Activated CD4-positive, alpha-beta T cell treated with anti-CD3 and anti-CD28 coated beads, Interleukin-2, amount 50 U/mL, for 24 hours (primary cell): ENCODE measurements at places on chromosomes 1 and 21.

GRCh38 chr1:66532798-66533783, 862 bp upstream of the SGIP1 start:
- DNase-seq, result no peak

DNA sequence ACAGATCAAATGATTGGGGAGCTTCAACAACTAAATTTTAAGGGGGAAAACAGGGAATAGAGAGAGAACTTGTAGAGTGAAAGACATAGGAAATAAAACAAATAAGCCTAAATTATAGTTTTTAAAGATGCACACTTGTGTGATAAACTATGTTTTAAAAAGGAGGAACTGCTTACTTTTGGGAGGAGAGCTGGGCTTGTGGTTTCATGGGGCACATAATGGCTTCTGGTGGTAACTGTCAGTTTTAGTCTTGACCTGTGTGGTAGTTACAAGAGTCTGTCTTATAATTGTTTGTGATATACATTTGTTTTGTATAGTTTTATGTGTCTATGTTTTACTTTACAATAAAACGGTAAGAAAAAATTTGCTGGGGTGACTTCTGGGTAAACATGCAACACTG, 165.3 kb downstream of the COL24A1 start:
- DNase-seq, result no peak

GRCh38 chr1:230084408-230085177, 17.6 kb downstream of the GALNT2 start:
- DNase-seq, result peak; percentile 35

GRCh38 chr1:74193908-74194307, 4.1 kb downstream of the LRRIQ3 start:
- no peak for DNase-seq

- peak; percentile 6 for DNase-seq
Measured at GRCh38 chr1:93346421-93346993, 800 bp downstream of the DR1 start.

GRCh38 chr1:61864489-61864888, 122.2 kb downstream of the PATJ start:
- no peak for DNase-seq

DNA sequence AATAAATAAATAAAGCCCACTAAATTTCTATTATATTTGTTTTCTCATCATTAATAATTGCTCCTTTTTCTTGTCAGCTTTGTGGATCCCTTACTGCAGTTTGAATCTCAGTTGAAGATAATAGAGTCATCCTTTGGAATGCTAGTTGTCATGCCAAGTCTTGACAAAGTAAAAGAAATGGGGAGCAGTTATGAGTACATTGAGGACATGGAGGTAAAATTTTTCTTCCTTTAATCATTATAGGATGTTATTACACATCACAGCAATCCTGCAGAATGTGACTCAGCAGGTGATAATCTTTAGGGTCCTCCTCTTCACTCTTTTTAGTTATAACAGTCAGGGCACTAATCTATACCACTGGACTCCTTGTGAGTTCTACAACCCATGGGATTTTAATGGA, 24.1 kb downstream of the MROH9 start:
- DNase-seq, result no peak

DNA sequence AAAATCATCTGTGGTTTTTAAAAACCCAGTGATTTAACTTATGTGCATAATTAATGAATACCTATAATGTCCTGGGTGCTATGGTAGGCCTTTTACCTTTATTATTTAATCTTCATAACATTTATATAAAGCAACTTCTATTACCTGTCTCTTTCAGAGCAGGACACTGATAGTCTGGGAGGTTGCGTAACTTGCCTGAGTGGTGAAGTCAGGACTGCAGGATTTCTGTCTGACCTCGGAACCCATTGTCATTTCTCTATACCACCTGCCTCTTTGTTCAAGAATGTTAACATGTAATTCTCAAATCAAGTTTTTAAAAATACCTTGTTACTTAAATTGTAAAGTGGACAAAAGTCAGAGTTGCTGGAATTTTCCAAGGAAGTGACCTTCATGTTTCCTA, 41.0 kb upstream of the BACH1 start:
- no peak for DNase-seq

GRCh38 chr1:147840909-147841308, 61.7 kb upstream of the GJA8 start:
- no peak for DNase-seq

- no peak for DNase-seq
Measured at GRCh38 chr1:46277658-46278373, 25.6 kb downstream of the LRRC41 start.

GRCh38 chr1:78570539-78570938, 49.7 kb upstream of the IFI44L start:
- DNase-seq, result no peak

GRCh38 chr21:40208948-40209345, 341.7 kb downstream of the PCP4 start:
- DNase-seq, result no peak

DNA sequence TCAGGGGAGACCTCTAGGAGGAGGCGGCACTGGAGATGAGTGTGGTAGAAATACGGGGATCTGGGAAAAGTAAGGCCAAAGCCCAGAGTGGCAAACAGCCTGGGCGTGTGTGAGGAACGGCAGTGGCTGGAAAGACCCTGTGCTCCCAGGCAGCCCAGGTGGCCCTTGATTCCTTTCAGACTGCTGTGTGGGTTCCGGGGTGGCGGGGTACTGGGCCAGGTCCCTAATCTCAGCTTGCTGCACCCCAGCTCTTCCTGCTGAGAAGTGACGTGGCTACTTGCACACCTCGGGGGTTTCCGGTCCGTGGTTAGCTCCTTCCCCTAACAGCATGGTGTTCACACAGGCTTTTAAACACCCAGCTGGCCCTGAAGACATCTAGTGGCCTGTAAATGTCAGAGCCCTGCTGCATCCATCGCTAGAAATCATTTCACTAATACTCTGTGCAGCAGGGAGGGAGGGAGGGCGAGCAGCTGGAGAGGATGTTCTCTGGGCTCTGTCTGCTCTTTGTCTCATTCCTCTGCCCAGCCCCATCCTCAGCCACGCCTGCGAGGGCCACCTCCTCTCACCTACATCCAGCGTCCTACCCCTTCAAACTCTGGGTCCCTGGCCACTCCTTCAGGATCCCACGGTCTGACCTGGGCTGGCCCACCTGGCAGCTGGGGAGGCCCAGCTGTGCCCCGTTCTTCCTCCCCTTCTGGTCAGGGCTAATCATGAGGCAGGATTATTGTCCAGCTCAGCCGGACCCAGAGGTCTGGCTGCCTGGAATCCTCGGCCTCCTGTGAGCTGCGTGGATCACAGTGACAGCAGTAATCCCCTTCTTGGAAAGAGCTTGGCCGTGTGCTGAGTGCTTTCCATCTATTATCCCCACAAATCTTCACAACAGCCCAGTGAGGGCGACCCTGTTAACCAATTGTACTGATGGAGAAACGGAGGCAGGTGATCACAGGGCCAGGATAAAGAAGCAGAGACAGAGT, 7.2 kb downstream of the ZDHHC18 start:
- peak; percentile 51 for DNase-seq

DNA sequence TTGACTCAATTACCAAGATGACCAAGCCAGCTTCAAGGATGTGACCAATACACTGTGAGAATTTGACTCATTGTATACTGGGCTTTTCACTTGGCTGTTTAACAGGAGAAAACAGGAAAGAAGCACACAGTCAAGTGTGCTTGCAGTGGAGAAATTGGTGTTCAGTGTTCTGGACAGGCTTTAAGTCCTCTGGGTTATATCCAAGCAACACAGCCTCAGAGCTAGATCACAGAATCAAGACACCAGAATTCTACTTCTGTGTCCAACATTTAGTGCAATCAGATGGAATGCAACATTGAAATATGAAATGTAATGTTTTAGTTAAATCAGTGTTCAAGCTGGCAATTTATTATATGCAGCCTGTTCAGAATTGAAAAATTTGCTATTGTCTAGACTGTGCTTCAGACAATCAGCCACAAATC, 694.4 kb downstream of the LTN1 start:
- DNase-seq, result no peak

- DNase-seq, result no peak
Measured at GRCh38 chr21:28826021-28826420, 166.7 kb downstream of the LTN1 start.

GRCh38 chr1:158153746-158154444, 26.8 kb upstream of the CD1D start:
- DNase-seq, result no peak

- DNase-seq, result no peak
Measured at GRCh38 chr1:194062962-194063361, 876.5 kb upstream of the B3GALT2 start.

- DNase-seq, result peak; percentile 14
Measured at GRCh38 chr1:210143465-210144062, 89.0 kb upstream of the SERTAD4 start.

GRCh38 chr1:219432191-219432606, 180.7 kb downstream of the ZC3H11B start:
- no peak for DNase-seq

DNA sequence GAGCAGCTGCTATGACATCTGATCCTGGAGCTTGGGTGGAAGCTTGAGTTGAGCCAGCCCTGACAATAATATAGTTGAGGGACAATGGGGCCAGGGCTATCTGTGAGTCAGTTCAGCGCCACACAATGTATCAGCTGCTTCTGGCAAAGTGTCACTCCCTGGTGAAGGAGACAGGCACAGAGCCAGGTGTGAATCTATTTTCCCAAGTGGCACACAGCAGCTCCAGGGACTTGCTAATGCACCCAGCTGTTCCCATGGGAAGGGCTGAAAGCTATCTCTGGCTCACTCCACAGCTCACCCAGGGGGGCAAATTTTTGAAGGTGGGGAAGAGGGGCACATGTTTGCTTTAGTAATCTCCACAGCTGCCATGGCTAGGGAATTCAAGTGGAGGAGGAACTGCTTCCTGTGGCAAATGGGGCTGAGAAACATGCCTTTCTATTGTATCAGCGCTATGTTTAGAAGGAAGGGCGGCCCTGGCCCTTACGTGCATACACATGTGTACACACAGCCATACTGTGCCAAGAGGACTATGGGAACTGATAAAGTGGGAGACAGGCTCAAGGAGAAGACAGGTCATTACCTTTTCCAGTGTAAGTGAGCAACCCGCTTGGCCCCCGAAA, 2.2 kb downstream of the CYB5R1 start:
- DNase-seq, result no peak

DNA sequence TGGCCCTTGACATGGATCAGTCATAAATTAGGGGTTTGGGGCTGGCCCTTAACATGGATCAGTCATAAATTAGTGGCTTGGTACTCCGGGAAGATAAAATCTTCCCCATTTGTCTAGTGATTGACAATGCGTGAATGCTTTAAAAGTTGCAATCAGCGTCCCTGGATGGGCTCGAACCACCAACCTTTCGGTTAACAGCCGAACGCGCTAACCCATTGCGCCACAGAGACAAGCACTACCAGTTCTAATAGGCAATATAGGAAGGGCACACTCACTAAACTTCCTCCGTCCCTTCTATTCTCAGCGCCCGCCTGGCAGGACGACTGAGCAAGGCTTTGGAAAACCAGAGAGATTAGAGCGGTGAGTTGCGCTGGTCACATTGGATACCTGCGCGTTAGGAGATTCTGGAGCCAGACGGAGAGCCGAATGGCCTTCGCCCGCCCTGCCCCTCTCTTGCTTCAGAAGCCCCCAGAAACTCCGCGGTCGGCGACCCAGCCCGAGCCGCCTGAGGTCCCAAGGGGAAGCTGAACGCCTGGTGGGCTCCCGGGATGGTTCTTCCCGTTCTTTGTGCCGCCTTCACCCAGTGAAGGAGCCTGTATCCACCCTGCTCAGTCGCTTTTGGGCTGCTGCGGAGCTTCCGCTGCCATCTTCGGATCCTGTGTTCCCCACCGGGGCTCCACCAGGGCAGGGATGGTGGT, 235.9 kb downstream of the FAM72C start:
- no peak for DNase-seq

- DNase-seq, result no peak
Measured at GRCh38 chr1:3454811-3455618, 550 bp downstream of the ARHGEF16 start.

- no peak for DNase-seq
Measured at GRCh38 chr1:9418851-9419250, 120.4 kb upstream of the SLC25A33 start.

DNA sequence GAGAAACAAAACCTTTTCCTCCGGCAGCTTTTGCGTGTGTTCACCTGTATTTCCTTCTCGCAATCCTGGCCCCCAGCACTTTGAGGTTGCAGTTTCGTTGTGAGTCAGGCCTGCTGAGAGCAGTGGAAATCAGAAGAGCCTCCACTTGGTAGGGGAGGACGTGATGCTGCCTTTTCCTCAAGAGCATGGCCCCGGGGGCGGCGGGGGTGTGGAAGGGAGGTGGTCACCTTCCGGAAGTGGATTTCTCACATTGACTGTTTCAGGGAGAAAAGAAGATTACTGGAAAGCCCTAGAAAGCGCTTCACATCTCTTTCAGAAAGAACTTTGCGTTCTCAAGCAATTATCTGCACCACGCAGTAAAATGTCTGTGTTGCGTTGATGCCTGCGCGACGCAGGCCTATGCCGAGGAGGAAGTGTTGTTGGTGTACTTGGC, 12.2 kb upstream of the IL10 start:
- DNase-seq, result peak; percentile 85

DNA sequence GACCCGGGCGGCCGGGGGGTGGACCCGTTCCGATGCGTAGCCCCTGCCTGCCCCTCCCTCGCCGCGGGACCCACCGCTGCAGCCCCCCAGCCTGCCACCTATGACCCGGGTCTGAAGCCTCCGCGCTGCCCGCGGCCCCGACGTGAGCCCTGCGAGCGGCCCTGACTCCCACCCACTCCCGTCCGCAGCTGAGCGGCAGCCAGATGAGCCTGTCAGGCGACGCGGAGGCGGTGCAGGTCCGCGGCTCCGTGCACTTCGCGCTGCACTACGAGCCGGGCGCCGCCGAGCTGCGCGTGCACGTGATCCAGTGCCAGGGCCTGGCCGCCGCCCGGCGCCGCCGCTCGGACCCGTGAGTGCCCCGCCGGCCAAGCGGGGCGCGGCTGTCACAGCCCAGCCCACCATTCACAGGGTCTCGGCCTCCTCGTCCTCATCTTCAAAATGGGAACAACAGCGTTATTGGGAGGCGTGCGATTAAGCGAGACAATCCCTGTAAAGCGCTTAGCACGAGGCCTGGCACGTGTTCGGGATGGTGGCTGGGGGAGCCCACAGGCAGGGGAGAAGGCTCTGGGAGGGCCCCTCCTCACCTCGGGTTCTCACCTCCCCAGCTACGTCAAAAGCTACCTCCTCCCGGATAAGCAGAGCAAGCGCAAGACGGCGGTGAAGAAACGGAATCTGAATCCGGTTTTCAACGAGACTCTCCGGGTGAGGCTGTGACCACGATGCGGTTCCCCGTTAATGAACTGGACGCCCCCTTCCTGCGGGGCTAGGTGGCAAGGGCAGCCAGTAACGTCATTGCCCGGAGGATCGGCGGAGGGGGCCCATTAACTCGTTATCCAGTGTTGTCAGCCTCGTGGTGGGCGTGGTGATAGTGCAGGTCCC, 8.2 kb downstream of the SYTL1 start:
- no peak for DNase-seq

GRCh38 chr1:172140072-172140471, 280.4 kb upstream of the C1orf105 start:
- no peak for DNase-seq
